ENCODE measurements at places on chromosomes 11 and 22. TPM values are rescaled to one million over a fixed set of nuclear protein-coding genes. Genes with fewer than 3 reads are reported as not detected.

The BDNF gene
- 0.08 TPM for total RNA-seq

DNA sequence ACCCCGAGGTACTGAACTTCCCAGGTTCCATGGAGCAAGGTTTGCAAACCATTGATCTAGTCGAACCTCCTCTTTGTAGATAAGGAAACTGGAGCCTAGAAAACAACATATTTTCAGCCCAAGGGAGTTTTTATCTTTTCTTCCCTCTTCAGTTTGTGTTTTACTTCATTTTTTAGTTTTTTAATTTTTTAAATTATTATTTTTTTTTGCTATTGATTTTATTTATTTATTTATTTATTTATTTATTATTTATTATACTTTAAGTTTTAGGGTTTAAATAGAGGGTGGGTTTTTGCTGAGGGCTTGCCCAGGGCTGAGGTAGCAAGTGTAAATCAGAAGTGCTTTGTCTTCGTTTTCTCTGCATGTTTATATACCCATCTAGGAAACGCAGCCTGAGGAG, 26.9 kb downstream of the CEP164 start:
- no peak for DNase-seq
- no peaks in the 10 kb centered on the region for H3K4me1 ChIP-seq
- H3K27ac ChIP-seq = no peak overlapping the region
- no peaks in the 10 kb centered on the region for H3K27me3 ChIP-seq
- H3K36me3 ChIP-seq = peaks cover 38% of the 10 kb centered on the region
- H3K4me3 ChIP-seq = no peak overlapping the region

The FGF3 gene
- total RNA-seq = not detected

The MN1 gene
- 0.25 TPM for total RNA-seq

The FUT4 gene
- 4.3 TPM for total RNA-seq

- H3K27ac ChIP-seq = no peak overlapping the region
- no peaks in the 10 kb centered on the region for H3K27me3 ChIP-seq
- H3K4me3 ChIP-seq = no peak overlapping the region
- no peak for DNase-seq
- peaks cover 33% of the 10 kb centered on the region for H3K36me3 ChIP-seq
Measured at GRCh38 chr11:111699579-111700156, 66.5 kb downstream of the PPP2R1B start.

- H3K27me3 ChIP-seq = no peaks in the 10 kb centered on the region
- DNase-seq = no peak
- H3K27ac ChIP-seq = no peak overlapping the region
- no peaks in the 10 kb centered on the region for H3K36me3 ChIP-seq
Measured at GRCh38 chr11:32297611-32298011, 137.7 kb downstream of the WT1 start.

DNA sequence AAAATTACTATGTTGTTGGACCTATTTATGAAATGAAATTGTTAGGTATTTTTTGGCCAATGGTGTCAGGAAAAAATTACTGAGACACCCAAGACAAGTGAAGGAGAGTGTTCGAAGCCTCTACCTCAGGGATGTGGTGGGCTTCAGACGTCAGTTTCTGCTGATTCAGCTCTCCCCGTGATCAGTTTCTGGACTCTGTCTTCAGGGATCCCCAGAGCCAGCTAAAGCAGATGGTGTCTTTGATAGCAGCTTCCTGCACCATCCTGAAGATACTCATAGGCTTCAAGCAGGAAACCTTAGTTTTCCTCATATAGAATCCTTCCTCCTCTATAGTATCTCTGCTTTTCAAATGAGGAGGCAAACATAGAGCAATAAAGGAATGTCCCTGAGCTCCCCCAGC, 7.4 kb downstream of the CD248 start:
- no peaks in the 10 kb centered on the region for H3K27me3 ChIP-seq
- H3K36me3 ChIP-seq = no peaks in the 10 kb centered on the region
- no peak overlapping the region for H3K4me3 ChIP-seq
- no peak for DNase-seq
- H3K27ac ChIP-seq = no peak overlapping the region

The RGL4 gene
- 0.75 TPM for total RNA-seq

DNA sequence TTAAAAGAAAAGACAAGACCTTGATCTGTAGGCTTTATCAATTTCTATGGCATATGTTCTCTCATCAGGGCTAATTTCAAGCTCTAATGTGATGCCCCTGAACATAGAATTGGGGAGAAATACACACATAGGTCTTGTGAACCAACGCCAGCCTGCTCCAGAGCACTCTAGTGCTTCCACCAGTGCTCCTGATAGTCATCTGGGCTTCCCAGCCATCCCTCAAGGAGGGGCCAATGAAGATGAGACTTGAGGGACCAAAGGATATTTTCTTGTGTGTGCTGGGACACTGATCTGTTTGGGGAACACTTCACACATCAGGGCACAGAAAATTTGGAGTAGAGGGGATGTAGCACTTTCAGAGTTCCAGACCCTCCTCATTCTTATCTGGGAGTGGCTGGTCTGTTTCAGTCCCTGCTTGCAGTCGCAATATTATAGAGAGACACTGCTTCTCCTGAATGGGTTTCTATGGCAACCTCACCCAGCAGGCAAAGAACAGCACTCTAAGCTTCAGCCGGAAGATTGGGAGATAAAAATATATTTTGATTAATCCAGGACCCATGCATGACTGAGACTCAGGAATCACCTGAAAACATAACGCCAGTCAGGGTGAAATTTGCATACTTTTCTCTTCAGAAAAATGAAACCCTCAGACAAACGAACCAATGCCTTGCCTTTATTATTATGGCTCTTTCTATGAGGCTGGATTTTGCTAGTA, 28.4 kb upstream of the SCN3B start:
- H3K4me3 ChIP-seq = no peak overlapping the region
- no peaks in the 10 kb centered on the region for H3K36me3 ChIP-seq
- no peak overlapping the region for H3K27ac ChIP-seq
- no peaks in the 10 kb centered on the region for H3K27me3 ChIP-seq

The NUDT8 gene
- 19.6 TPM for total RNA-seq

DNA sequence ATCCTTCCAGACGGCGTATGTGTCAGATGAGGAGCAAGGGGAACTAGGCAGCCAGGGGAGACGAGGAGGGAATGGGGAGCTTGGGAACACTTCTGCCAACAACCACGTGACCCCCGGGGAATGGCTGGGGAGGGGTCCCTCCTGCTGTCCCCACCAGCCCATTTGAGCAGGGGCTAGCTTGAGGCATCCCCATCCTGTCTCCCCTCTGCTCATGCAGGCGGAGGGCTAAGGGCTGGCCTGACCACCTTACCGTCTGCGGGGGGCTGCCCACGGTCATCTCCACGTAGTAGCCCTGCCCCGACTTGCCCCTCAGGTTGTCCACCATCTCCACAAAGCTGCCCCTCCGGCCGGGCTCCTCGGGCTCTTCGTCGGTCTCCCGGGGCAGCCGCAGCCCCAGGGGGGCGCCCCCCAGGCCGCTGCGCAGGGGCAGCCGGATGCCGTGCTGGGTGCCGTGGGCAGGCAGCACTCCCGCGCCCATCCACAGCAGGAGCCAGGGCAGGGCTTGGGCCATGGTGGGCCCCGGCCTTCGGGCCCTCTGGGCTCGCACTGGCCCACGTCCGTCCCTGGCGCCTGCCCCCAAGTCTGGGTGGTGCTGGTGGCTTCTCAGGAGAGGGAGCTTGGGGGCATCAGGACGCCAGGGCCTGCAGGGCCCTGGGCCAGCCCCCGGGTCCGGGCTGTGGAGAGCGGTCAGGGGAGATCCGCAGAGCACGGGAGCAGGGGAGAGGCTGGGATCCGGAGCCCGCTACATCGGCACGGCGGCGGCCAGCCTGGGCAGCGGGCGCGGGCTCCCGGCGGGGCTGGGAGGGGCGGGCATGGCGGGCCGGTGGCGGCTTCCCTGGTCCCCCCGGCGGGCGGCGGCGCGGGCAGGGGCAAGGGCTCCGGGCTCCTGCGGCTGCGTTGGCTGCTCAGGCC, 515 bp downstream of the BACE1 start:
- no peak overlapping the region for H3K27ac ChIP-seq
- no peaks in the 10 kb centered on the region for H3K27me3 ChIP-seq
- DNase-seq = no peak
- H3K36me3 ChIP-seq = no peaks in the 10 kb centered on the region
- H3K4me1 ChIP-seq = peaks cover 8% of the 10 kb centered on the region

GRCh38 chr22:41523464-41524221, 20.6 kb downstream of the POLR3H start:
- H3K27me3 ChIP-seq = no peaks in the 10 kb centered on the region
- no peak overlapping the region for H3K4me3 ChIP-seq
- peak overlapping the region; percentile 68 for H3K27ac ChIP-seq
- H3K36me3 ChIP-seq = peaks cover 33% of the 10 kb centered on the region
- peak; percentile 71 for DNase-seq
- H3K4me1 ChIP-seq = peaks cover 38% of the 10 kb centered on the region

GRCh38 chr22:34210301-34210700, 290.0 kb upstream of the LARGE1 start:
- H3K4me3 ChIP-seq = no peak overlapping the region
- no peaks in the 10 kb centered on the region for H3K4me1 ChIP-seq
- H3K27ac ChIP-seq = no peak overlapping the region
- H3K36me3 ChIP-seq = no peaks in the 10 kb centered on the region

The APOA4 gene
- total RNA-seq = 0.89 TPM

DNA sequence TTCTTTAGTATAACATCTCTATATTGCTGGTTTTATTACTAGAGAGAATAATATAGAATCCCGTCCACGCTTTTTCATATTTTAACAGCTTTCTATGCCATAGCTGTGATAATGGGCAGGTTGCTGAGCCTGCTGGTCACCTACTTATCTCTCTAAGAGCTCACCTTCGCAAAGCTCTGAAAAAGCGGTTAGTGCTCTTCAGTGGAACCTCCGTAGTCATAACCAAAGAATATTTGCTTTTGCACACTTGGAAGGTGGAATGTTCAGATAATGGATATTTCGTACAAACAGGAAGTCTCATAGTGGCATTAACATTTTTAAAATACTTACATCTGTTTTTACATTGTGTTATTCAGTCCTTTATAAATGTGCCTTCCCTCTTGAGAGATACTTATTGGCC, 388.9 kb upstream of the ANO3 start:
- H3K4me3 ChIP-seq = no peak overlapping the region
- no peak for DNase-seq
- no peaks in the 10 kb centered on the region for H3K4me1 ChIP-seq
- H3K36me3 ChIP-seq = no peaks in the 10 kb centered on the region
- no peaks in the 10 kb centered on the region for H3K27me3 ChIP-seq

GRCh38 chr11:19012636-19013035, 47.9 kb downstream of the MRGPRX2 start:
- DNase-seq = no peak
- H3K27me3 ChIP-seq = no peaks in the 10 kb centered on the region
- no peaks in the 10 kb centered on the region for H3K4me1 ChIP-seq
- no peak overlapping the region for H3K27ac ChIP-seq
- H3K36me3 ChIP-seq = no peaks in the 10 kb centered on the region

DNA sequence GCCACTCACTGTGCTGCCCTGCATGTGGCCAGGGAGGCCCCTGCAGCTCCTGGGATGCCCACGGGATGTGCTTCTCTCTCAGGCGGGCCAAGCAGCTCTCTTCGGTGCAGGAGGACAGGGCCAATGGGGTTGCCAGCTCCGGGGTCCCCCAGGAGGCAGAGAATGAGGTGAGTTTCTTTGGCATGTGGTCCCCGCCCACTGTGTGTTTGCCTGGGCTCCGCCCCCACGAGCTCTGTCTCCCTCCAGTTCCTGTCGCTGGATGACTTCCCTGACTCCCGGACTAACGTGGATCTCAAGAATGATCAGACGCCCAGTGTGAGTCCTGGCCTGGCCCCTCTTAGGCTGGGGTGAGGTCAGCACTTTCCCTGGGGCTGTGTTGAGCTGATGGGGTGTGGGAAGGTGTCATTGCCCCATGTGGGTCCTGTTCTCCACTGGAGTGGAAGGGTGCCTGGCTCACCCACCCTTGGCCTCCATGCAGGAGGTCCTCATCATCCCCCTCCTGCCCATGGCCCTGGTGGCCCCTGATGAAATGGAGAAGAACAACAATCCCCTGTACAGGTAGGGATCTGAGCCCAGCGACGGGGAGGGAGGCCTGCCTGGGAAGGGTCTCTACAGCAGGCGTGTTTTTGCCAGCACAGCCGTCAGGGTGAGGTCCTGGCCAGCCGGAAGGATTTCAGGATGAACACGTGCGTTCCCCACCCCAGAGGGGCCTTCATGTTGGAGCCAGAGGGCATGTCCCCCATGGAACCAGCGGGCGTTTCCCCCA, 7.7 kb downstream of the SCO2 start:
- peaks cover 15% of the 10 kb centered on the region for H3K36me3 ChIP-seq
- H3K4me1 ChIP-seq = no peaks in the 10 kb centered on the region
- H3K27me3 ChIP-seq = no peaks in the 10 kb centered on the region
- no peak overlapping the region for H3K4me3 ChIP-seq
- DNase-seq = no peak

- H3K36me3 ChIP-seq = no peaks in the 10 kb centered on the region
- no peak overlapping the region for H3K27ac ChIP-seq
- H3K27me3 ChIP-seq = no peaks in the 10 kb centered on the region
- no peaks in the 10 kb centered on the region for H3K4me1 ChIP-seq
- no peak overlapping the region for H3K4me3 ChIP-seq
- DNase-seq = no peak
Measured at GRCh38 chr11:2765491-2765890, 65.7 kb upstream of the KCNQ1OT1 start.

GRCh38 chr11:72704028-72704782, 30.0 kb upstream of the PDE2A start:
- H3K27me3 ChIP-seq = no peaks in the 10 kb centered on the region
- DNase-seq = no peak
- H3K36me3 ChIP-seq = peaks cover 17% of the 10 kb centered on the region
- no peak overlapping the region for H3K4me3 ChIP-seq
- no peaks in the 10 kb centered on the region for H3K4me1 ChIP-seq

DNA sequence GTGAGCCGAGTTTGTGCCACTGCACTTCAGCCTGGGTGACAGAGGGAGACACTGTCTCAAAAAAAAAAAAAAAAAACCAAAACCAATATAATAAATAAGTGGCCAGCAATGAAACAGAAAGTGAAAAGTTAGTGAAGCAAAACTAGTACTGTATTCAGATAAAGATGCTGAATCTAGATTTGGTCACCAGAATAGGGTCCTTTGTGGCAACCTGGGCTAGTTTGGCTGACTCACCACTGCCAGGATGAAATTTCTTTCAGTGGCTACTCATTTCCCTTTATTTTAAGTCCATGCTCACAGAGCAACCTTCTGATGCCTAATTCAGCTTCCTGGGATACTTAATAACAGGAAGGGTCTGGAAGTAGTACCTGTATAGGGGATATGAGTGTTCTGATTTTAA, 26.0 kb downstream of the LIMK2 start:
- DNase-seq = no peak
- no peak overlapping the region for H3K4me3 ChIP-seq
- H3K27ac ChIP-seq = no peak overlapping the region

The ARHGAP8 gene
- 1.8 TPM for total RNA-seq

DNA sequence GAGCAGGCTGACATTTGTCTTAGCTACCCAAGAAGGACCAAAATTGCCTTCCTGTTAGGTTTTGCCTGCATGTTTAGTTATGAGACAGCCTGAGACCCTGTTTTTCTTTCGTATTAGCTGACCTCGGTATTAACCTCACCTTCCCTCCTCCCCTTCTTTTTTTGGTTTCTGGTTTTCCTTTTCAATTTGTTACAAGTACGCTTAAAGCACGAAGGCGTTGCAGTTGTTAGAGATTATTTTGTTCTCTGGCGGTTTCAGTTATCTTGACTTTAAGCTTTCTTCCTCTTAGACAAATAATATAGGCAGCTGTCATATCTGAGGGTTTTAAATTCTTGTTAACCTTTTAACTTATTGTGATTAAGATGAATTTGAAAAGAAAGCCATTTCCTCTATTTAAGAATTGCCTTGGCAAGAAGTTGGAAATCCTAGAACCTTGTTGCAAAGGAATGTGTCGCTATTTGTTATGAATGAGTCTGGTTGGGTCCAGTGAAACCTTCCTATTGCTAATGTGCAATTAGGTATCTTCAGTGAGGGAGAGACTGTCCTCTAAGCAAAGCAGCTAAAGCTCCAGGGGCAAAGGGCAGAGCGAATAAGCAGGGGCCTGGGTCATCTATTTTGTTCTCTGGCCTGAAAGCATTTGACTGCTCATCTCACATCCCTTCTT, 45.7 kb downstream of the PACS1 start:
- DNase-seq = no peak
- H3K4me1 ChIP-seq = no peaks in the 10 kb centered on the region
- no peaks in the 10 kb centered on the region for H3K36me3 ChIP-seq
- no peak overlapping the region for H3K4me3 ChIP-seq

Measured in liver (tissue), 10 donors.